ENCODE measurements at places on chromosomes 4 and X.
A peak's percentile ranks its signal among the peaks of the same experiment; 100 is the strongest.

DNA sequence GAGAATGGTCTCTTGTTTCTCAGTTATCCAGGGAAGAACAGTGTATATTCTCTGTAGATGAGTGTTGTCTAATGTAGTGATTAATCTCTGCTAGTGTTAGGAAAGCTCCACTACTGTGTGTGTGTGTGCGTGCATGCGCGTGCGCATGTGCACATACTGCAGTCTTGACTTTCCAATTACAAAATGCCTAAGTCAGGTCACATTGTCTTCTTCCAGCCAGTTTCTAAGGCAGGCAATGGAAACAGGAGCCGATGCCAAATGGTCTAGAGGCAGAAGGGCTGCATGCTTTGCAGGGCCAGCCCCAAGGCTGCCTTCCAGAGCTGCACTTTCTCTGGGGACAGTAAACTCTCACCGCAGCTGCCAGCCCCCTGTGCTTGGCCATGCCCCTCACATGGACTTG lies 30.5 kb upstream of the NAP1L5 start:
- no peak for DNase-seq

DNA sequence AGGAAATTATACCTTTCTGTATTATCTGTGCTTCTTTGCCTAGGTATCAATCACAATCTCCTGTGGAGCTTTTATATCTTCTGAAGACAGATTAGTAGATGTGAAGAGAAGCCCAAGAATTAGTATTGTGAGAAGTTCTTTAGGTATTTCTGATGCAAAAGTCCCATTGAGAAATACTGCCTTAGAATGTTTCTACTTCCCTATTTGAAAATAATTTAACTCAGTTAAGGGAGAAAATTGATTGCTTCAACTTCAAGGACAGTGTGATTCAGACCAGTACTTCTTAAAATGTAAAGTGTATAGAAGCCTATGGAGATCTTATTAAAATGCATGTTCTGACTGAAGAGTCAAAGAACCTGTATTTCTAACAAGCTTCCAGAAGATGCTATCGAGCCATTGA lies 9.0 kb downstream of the EIF1AX start:
- DNase-seq, result no peak

- DNase-seq, result peak; percentile 16
Measured at GRCh38 chrX:78555401-78555980, 103.6 kb downstream of the RTL3 start.

DNA sequence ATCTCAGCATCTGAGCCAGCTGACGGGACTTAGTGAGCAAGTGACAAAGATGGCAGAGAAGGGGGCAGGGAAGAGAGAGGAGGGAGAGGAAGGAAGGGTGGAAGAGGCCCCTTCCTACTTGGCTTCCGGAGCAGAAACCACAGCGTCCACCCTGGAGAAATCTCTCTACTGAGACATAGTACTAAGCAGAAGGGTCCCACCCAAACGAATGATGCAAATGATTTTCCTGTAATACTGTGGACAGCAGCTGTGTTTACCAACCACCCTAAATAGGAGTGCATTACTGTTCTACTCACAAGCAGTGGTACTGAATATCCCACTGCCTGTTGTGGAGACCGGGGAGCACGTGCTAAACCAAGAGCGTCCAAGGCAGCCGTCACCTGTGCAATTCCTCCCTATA lies 29.4 kb downstream of the DTHD1 start:
- peak; percentile 19 for DNase-seq

DNA sequence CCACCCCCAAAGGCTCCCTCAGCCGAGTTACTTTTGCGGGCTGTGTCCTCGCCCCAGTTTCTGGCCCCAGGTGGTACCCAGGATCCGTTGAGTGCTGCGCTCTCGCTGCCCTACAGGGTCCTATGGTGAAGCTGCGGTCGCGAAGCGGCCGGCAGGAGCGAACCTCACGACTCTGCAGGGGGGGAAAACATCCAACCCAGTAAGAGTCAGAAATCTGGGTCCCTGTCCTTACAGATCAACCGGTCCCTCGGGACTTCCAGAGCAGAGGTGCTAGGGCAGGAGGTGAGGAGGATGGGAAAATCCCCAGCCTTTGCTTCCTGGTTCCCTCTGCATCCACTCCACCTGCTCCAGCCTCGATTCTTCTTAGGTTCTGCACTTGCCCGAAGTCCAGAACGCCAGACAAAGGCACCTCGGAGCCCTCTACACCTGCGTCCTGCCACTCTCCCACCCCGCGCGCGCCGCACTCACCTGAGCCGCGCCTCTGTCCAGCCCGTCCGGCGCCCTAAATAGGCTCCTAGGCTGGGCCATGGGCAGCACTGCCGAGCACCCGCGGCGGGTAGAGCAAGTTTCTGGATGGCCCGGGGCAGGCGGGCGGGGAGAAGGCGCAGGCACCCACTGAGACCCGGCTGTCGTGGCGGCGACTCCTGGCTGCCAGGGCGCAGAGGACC lies at the start of gene HS3ST1:
Gene HS3ST1, minus strand, starts transcription at position 664 of the 668 bp plus-strand sequence. CDS start 28,889 bp downstream, outside the sequence.
- no peak for DNase-seq
